ENCODE measurements at places on chromosomes 16 and 17.

- DNase-seq, result peak; percentile 89
These were observed 428 bp upstream of the SALL1 start for GRCh38 chr16:51151435-51151960.

DNA sequence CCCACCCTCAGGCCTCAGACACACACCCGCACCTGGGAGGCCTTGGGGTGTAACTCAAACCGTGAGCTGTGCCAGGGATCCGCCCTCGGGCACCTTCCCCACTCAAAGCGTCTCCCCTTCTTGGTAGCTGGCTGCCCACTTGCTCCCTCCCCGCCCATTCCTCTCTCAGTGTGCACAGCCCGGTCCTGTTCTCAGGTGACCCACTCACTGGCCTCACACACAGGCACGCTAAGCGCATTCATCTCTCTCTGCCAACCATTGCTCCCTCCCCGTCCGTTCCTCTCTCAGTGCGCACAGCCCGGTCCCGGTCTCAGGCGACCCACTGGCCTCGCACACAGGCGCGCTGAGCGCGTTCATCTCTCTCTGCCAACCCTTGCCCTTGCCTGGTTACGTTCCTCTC lies 20.8 kb downstream of the WDR45B start:
- DNase-seq, result no peak

GRCh38 chr17:4944163-4944553 lies 4.1 kb downstream of the RNF167 start:
- DNase-seq, result no peak

DNA sequence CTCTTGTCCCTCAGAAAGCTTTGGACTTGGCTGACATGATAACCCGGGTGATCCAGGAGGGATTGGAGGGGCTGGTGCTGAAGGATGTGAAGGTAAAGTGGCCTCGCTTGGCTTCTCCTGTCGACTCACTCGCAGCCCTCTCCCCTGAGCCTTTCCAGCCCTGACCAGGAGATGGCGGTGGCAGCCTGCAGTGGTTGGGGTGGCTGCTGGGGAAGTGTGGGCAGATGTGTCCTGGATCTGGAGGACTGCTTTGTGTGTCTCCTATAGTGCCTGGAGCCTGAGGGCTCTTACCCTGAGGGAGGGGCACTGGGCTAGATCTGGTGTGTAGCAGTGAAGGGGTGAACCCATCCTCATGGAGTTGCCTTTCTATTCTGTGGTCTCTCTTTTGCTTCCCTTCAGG lies 17.9 kb downstream of the LIG3 start:
- DNase-seq, result peak; percentile 90

DNA sequence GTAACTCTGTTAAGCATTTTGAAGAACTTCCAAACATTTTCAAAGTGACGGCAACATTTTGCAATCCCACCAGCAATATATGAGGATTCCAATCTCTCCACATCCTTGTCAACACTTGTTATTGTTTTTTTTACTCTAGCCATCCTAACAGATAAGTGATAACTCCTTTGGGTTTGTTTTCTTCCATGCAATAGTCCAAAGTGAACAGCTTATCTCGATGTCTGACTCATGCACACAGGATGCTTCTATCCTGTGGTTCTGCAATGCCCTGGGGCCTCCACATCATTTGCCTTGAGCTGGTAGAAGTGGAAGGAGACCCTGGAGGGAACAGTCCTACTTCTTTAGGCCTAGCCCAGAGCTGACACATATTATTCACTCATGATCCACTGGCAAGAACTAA lies 13.0 kb downstream of the TLE7 start:
- DNase-seq, result no peak

DNA sequence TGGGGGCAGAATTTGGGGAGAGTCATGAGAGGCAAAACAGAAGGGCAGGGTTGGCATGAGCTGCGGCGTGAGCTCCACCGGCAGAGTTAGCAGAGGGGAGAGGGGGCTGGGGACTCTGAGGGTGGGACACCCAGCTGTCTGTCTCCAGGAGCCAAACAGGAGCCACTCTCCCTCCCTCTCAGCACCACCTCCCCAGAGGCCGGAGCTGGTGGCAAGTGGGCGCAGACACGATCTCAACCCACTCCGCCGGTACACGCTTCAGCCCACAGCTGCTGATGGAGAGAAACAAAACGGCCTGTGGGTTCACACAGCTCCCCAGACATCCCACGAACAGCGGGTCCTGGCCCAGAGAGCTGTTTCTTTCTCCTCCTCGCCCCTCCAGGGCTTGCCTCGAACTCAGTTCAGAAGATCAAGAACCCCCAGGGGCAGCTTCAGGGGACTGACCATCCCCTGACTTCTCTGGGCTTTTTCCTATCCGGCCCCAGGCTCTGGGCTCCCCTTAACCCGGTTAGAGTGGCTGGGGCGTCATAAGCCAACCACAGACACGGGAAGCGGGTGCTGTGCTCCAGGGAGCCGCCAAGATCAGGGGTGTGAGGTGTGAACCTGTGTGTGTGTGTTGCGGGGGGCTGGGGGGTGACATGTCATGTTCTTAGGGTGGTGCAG lies 7.6 kb downstream of the RHBDF2 start:
- DNase-seq, result no peak

DNA sequence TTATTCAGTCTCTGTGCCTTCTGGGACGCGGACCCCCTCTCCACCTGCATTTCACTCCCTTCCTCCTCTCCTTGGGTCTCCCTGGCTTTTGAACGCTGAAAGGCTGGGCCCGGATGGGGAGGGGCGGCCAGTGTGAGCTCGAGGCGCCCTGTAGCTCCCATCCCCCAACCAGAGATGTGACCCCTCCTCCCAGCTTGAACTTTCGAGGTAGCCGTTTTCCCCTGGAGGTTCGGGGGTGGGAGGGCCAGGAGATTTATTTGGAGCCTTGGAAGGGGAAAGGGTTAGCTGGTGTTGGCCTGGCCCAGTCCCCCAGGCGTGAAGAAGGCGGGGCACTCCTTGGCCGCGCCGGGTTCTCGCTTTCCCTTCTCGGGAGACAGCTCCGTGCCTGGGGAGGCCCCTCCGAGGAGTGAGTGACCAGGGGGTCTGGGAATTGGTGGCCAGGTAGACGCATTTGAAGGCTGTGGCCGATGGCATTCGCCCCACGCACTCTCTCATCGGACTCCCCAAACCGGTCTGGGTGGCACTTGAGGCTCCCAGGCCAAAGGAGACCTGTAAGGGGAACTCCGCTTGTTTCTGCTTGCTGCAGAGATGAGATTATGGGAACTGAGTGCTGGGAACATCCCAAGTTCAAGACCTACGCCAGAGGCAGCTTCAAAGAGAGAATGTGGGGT lies 942 bp downstream of the LDAF1 start:
- DNase-seq, result no peak

DNA sequence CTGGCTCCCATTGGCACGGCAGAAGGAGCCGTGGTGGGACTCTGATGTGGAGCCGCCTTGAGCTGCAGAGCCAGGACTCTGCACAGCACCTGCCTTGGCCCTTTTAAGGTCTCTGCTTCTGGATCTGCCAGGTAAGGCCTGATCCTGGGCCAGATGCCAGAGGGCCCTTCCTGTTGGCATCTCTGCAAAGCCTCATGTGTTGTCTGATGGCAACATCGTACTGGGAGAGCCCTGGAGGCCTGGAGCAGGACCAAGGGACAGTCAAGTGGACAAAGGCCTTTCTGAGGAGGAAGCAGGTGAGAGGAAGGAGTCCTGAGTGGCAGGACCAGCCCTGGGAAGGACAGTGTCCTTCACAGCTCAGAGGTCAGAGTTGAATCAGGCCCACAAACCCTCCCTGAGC lies 26.1 kb downstream of the SOCS1 start:
- no peak for DNase-seq

- no peak for DNase-seq
These were observed 31.5 kb downstream of the ANKFY1 start for GRCh38 chr17:4232168-4232813.

DNA sequence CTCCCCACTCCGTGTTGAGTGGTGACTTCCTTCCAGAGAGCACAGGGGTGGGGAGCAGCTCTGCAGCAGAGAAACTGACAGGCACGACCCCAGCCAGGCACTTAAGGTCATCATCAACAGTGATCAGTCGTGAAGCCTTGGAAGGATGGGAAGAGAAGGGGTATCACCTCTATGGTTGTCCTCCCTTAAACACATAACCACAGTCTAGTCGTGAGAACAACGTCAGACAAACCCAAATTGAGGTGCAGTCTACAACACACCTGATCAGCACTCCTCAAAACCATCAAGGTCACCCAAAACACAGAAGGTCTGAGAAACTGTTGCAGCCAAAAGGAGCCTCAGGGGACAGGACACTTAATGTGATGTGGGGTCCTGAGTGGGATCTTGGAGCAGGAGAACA lies 68.3 kb downstream of the MPRIP start:
- DNase-seq, result no peak

- DNase-seq, result no peak
These were observed 254.8 kb downstream of the XYLT1 start for GRCh38 chr16:17215936-17216335.

- DNase-seq, result no peak
These were observed 133.5 kb downstream of the CMIP start for GRCh38 chr16:81578076-81578475.

GRCh38 chr17:77865716-77866115 lies 92.8 kb upstream of the TNRC6C start:
- DNase-seq, result no peak

- DNase-seq, result no peak
These were observed 19.8 kb upstream of the NF1 start for GRCh38 chr17:31074772-31075555.

DNA sequence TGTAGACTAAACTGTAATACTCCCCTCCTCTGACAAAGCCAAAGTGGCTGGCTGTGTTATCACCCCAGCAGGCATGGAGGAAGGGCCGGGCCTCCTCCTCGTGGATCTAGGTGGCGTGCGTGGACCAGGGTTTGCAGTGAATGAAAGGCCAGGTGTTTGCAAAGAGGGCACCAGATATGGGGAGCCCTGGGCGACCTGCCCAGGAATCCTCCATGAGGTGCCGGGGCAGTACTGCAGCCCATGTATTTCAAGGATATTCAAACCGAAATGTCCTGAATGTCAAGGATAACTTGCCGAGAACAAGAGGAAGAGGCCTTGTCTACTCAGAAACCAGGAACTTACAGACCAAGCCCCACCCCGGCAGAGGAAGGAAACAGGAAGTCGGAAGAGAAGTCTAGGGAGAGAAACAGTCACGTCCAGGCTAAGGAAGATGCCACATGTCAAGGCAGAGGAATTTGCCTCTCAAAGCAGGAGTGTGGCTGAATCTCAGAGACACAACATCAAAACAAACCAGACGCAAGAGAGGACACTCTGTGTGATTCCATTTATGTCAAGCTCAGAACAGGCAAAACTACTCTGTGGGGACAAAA lies 13.7 kb upstream of the OSGIN1 start:
- DNase-seq, result peak; percentile 17

GRCh38 chr17:39973496-39973895 lies 7.1 kb upstream of the PSMD3 start:
- no peak for DNase-seq

DNA sequence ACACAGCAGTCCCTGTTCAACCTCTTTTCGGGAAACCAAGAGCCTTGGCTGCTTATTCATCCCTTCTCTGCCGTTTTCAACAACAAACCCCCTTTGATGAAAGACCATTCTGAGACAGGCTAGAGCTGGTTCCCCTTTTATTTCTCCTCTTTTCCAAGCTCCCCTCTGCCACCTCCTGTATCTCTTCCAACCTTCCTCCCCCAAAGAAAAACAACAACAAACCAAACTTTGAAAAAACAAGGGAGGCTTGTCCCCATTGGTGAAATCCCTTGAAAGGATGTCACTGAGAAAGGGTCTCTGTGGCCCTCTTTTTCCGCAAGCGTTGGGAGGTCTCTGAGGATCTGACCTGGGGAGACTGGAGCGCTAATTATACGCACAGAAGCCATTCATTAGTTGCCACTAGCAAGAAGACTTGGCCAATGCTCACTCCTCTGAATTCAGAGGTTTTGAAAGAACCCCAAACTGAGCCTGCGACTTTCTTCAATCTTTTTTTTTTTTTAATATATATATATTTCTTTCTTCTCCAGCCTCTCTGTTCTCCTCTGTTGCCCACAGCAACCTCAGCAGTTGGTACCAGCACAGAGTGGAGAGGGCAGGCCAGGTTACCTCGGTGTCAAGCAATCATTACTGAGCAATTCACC lies 101.4 kb downstream of the PITPNC1 start:
- DNase-seq, result peak; percentile 80

GRCh38 chr17:83155128-83156121 lies 76.0 kb downstream of the METRNL start:
- no peak for DNase-seq

DNA sequence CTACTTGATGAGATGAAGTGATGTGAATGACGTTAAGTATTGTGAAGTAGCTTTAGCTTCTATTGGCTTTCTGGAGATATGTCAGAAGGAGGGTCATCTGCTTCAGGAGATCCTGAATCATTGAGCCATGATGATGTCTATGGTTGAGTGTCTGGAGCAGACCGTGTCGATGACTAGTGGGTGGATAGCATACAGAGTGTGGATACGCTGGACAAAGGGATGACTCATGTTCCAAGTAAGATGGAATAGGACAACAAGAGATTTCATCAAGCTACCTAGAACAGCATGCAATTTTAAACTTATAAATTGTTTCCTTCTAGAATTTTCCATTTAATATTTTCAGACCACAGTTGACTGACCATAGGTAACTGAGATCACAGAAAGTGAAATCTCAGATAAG lies 116.1 kb upstream of the RBBP6 start:
- DNase-seq, result no peak
